Renal cortical epithelial cell (primary cell): ENCODE measurements at places on chromosomes 2 and 18.

GRCh38 chr2:9814129-9814868, 29.0 kb upstream of the TAF1B start:
- no peak for DNase-seq

DNA sequence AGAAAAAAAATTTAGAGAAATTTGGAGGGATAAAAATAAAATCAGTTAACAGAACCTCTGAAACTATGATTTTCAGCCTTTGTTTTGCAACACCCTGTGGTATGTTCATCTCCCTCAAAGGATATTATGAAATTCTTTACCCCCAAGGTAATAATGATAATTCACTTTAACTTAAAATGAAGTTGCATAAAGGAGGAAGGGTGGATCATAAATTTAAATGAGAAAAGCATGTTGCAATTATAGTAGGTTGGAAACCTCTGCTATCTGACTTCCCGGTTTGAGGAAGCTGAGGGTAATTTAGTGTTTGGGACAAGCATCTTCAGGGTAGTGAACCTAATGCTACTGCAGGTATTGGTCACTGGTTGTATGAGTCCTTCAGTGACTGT, 102.9 kb downstream of the BABAM2 start:
- DNase-seq, result no peak

DNA sequence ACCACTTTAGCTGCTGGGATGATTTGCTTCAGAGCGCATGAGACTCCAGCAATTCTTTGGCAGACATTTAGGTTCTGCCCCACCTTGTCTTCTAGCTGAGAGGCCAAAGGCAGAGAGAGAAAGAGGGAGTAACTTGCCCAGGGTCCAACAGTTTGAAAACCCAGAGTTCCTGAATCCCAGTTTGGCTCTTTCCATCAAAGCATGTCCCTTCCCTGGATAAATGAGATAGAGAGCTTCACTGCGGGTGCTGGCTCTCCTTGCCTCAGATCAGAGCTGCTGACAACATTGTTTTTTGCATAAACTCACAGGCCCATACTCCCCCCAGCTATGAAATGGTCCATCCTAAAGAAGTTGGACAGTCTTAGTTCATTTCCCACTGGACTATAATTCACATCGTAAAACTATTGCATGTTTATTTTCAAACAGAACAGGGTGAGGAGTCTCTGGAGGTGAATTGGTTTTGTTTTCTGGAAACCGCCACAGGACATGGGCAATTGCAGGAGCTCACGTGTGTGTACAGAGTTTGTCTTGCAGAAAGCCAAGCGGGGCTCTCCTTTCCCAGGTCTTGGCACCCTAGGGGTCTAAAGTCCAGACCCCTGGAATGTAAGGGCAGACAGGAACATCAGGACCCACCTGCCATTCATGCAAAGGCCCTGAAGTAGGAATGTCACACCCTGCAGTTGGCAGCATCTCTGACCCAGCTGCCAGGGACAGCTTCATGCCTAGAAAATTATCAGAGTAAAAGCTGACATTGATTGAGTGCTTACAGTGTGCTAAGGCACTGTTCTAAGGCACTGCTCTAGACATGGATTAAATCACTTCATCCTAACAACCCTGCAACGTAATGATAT, 25.0 kb upstream of the SLC14A2 start:
- DNase-seq, result no peak

DNA sequence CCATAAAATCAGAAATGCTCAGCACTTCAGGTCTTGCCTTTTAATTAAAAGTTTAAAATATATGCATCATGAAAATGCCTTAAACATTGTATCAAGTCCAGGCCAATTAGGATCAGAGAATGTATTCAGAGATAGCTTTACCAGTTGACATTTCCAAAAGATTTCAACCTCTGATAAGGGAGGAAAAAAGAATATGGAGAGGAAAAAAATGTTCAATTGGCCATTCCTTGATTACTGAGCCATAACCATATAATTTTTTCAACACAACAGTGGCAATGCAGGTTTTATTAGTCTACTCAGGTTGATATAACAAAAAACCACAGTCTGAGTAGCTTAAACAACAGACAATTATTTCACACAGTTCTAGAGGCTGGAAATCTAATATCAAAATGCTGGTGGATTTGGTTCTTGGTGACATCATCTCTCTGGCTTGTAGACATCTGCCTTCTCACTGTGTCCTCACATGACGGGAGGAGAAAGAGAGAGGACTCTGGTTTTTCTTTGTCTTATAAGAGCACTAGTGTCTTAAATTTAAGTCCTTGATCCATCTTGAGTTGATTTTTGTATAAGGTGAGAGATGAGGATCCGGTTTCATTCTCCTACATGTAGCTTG, 111.9 kb downstream of the IRS1 start:
- DNase-seq, result no peak
